GF-D8 (cell line): ENCODE measurements at places on chromosomes 6 and 20.

GRCh38 chr20:24149881-24150307, 161.3 kb upstream of the GGTLC1 start:
- no peak for DNase-seq

GRCh38 chr6:50815436-50816114, 3.1 kb upstream of the TFAP2B start:
- no peak for DNase-seq

GRCh38 chr6:27888566-27888965, 23.6 kb downstream of the OR2B2 start:
- no peak for DNase-seq

DNA sequence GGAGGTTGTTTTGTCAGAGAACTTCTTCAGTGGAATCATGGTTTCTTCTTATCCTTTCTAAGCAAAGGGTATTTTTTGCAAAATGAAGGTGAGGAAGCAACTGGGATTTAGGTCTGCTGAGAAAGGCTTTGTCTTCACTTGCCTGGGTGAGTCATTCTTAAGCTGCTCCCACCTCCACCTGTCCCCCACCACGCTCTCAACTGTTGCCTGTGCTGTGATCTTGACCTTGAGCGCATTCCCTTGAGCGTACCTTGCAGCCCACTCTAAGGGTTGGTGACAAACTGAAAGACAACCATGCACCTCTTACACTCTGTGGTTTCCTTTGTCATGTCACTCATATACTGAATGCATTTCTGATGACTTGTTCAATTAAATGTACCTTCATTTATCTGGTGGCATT, 641.1 kb downstream of the RNF144B start:
- DNase-seq = no peak

DNA sequence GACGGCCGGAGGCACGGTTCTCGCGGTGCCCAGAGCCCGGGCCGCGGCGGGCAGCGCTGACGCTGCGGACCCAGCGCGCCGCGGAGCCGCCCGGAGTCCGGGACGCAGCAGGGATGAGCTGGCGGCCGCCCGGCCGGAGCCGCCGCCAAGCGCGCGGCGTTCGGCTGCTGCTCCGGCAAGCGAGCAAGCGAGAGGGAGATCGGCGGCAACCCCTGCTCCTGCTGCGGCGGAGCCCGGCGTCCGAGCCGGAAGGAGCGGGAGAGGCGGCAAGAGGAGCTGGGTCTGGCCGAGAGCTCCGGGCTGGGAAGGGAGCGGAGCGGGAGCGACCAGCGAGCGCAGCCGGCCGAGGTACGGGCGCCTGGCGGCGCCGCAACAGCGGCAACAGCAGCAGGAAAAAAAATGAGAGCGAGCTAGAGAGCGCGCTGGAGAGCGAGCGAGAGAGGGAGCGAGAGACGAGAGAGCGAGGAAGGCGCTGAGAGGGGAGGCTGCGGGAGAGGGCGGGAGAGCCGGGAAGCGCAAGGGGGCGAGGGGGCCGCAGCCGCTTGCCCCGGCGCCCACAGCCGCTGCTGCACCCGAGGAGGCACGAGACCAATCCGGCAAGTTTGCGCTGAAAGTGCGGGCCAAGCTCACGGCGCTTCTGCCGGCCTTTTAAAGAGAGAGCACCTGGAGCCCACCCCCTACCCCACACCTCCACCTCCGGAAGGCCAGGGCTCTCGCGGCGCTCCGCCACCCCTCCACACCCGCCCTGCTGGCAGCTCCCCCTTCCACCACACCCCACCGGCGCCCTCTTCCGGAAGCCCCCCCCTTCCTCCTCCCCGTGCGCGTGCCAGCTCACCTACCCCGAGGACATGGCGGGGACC, 496 bp downstream of the GRM4 start:
- DNase-seq = no peak

- DNase-seq = no peak
These were observed 25.7 kb upstream of the MLIP start for GRCh38 chr6:54085541-54085940.

DNA sequence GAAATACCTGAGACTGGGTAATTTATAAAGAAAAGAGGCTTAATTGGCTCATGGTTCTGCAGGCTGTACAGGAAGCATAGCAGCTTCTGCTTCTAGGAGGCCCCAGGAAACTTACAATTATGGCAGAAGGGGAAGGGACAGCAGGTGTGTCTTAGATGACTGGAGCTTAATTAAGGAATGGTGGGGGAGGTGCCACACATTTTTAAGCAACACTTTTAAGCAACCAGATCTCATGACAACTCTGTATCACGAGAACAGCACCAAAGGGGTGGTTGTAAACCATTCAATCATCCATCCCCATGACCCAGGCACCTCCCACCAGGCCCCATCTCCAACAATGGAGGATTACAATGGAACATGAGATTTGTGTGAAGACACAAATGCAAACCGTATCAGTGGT, 26.9 kb downstream of the FIG4 start:
- peak; percentile 58 for DNase-seq

DNA sequence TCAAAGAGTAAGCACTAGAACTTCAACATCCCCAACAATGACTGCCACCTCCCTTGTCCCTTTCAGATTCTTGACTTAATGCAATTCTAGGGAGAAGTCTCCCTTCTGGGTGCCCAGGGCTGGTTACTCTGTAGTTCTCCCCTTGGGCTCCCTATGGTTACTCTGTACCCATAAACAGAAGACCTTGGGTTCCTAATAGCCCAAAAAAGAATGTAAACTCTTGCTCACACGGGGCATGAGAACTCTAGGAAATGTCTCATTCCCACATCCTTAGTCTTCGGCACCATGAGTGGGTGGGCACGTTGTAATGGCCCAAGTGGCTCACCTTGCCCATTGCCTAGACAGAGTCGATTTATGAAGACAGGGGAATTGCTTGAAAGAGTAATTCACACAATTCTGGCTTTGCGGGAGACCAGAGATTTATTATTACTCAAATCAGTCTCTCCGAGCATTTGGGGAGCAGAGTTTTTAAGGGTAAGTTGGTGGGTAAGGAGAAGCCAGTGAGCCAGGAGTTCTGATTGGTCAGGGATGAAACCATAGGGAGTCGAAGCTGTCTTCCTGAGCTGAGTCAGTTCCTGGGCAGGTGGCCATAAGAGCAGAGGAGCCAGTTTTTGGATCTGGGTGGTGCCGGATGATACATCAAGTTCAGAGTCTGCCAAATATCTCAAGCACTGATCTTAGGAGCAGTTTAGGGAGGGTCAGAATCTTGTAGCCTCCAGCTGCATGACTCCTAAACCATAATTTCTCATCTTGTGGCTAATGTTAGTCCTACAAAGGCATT, 61.2 kb upstream of the SIRPG start:
- no peak for DNase-seq

DNA sequence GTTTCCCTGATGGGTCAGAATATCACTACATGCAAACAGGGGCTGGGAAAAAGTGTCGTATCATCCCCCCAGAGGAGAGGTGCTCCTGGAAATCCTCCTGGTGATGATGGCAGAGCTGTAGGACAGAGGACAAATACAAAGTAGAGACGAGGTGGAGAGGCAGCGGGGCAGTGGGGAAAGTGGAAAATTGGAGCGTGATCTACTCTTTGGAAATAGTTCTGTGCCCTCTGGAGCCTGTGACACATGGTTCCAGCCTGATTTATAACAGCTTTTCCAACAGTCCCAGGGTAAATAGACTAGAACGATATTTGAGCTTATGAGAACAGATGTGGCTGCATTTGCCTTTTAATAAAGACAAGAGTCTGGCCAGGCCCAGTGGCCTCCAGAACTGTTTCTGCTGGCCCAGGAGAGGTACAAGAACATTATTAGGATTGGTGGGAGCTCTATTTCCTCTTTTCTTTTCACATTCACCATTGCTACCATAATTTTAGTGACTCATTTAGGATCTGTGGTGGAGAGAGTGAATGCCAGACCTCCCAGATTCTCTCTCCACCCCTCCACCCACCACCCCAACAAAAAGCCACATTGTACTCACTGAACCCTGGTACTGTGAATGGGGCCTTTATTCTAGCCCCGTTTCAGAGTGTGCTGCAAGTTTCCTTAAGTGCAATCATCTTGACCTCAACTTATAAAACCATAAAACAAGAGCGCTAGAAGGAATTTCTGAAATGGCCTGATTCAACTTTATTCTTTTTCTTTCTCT, 78.3 kb downstream of the BTBD3 start:
- no peak for DNase-seq

- DNase-seq = no peak
These were observed 42.0 kb upstream of the PXDC1 start for GRCh38 chr6:3793545-3793944.
